OCI-M1 (cell line): ENCODE measurements at places on chromosomes 16 and 17.

- no peak for DNase-seq
Observed at GRCh38 chr17:31495022-31495885, 103.8 kb downstream of the RAB11FIP4 start.

GRCh38 chr17:2056206-2057174 is 1.6 kb downstream of the HIC1 start:
- DNase-seq, result no peak

DNA sequence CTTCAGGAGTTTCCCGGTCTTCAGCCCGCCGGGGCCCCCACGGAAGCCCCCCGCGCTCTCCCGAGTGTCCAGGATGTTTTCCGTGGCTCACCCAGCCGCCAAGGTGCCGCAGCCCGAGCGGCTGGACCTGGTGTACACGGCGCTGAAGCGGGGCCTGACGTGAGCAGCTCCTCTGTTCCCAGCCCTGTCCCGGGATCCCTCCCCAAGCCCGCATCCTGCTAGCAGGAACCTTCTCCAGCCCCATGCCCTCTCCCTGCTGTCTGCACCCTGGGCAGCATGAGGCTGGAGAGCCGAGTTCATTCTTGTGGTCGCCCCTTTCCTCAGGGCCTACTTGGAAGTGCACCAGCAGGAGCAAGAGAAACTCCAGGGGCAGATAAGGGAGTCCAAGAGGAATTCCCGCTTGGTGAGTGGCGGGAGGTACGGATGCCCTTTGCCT is 10.1 kb downstream of the RIPOR1 start:
- no peak for DNase-seq

- DNase-seq, result no peak
Observed at GRCh38 chr17:74177018-74177450, 26.4 kb upstream of the RPL38 start.

GRCh38 chr16:89641458-89642119 is 15.9 kb downstream of the CHMP1A start:
- no peak for DNase-seq

GRCh38 chr17:61416540-61417363 is 17.1 kb downstream of the TBX2 start:
- DNase-seq, result peak; percentile 86

DNA sequence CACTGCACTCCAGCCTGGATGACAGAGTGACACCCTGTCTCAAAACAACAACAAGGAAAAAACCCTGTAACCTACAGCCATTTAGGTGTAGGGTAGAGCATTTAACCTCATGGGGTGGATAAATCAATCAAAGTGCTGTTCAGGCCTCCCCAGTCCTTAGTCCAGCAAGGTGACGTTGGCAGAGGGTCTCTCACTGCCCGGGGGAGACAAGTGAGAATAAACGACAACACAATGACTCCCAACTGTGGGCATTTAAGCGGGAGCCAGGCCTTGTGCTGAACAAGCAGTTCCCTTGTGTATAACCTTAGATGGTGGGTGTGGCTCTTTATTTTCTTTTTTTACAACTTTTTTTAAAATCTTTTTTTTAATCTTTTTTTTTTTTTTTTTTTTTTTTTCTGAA is 29.3 kb downstream of the TMEM92 start:
- DNase-seq, result no peak

GRCh38 chr17:82047914-82048570 is 3.6 kb downstream of the RFNG start:
- no peak for DNase-seq

GRCh38 chr16:78154729-78155461 is 55.4 kb downstream of the WWOX start:
- DNase-seq, result no peak

GRCh38 chr17:76585649-76586593 is at the start of gene ST6GALNAC2:
Gene ST6GALNAC2 (minus strand): TSS chr17:76585860. CDS start chr17:76585808, 52 bp downstream.
- DNase-seq, result no peak

DNA sequence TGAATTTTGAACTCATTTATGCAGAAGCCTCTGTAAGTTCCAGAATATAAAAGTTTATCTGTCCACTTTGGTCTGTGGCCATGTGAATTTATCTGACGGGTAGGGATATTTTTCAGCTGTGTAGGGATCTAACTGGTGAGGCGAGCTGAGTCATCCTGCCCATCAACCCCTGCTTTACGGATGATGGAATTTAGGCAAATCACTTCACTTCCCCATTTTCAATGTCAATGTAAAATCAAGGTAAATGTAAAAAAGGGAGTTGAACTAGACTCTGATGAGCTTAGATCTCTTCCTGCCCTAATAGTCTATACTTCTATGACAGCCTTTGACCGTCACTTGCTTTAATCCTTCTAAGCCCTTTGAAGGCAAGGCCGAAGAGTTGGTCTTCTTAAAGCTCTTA is 2.6 kb downstream of the SLC16A6 start:
- DNase-seq, result peak; percentile 74

DNA sequence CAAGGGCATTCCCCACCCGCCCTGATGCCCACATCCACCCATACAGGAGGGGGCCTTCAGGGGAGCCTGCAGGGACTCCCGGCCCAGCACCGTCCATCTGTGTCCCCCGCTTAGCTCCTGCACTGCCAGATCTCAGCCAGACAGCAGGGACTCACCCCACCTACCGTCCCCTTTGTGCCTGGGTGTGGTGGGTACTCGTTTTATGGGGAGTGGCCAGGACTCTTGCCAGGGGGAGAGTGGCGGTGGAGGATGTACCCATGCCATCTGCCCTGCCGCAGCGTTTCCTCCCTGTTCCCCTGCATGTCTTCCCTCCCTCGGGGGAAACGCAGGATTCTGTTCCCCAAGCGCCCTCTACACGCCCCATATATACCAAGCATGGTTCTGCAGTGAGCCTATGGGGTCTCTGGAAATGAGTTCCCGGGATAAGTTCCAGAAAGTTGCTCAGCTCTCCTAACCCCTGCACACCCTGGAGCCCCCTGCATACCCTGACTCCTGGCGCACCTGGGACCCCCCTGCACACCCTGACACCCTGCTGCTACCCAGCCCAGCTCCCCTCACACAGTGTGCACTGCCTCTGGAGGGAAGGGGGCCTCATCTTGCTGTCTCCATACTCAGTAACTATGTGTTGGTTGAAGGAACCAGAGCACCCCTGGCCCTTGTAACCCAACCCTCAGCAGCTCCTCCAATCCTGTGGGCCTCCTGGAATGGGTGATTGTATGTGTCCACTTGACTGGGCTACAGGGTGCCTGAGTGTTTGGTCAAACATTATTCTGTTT is 4.2 kb upstream of the MAFG start:
- DNase-seq, result peak; percentile 40

DNA sequence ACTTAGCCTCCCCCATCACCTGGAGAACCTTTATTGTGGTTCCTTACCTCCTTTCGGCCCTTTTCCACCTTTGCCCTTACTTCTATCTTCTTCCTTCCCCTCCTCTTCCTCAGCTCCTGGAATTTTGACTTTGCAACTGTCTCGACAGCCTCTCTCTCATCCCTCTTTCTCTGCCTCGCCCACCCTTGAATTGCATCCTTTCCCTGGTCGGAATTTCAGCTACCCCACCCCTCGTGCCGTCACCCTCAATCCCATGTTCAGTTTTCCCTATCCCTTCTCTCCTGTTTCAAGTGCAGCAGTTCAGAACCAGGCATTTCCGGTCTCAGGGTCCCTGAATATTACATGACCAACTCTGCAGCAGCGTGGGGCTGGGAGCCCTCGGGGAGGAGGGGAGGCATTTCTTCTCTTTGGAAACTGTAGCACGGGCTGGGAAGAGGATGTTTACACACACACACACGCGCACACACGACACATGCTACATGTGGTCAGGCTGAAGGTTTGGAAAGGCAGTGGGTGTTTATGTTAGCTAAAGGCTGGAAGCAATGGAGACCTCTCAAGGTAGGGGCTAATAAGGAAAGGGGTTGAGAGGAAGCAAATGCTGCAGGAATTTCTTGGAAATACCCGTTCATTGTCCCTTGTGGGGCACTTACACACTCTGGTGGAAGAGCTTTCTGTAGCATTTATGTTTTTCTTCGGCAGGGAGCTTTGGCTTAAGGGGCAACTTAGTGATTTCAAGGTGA is 971 bp downstream of the MINK1 start:
- peak; percentile 62 for DNase-seq

DNA sequence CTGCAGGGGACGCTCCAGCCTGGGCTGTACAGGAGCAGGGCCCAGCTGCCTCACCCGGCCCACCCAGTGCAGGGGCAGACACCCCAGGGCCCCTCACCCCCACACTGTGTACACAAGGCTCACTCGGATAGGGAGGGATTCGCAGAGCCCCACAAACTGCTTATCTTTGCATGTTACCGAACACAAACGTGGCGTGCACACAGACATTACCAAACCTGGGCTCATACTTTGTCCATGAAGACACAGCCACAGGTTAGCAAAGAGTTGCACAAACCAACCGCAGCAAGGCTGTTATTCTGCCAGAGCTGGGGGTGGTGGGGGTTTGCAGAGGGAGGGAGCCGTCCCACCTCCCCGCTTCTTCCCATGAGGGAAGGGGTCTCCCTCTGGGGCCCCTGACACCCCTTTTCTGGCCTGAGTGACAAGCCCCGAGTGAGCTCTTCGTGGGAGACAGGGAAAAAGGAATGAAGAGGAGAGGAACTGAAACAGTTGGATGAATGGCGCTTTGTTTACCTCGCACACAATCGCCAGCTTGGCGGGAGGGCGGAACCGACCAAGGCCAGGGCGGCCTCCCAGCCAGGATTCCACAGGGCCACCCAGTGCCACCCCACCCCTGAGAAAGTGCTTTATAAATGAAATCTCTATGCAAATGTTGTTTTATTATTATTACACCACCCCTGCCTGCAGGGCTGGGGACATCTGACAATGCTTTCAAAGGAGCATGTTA is 434 bp upstream of the CPSF4L start:
- no peak for DNase-seq

DNA sequence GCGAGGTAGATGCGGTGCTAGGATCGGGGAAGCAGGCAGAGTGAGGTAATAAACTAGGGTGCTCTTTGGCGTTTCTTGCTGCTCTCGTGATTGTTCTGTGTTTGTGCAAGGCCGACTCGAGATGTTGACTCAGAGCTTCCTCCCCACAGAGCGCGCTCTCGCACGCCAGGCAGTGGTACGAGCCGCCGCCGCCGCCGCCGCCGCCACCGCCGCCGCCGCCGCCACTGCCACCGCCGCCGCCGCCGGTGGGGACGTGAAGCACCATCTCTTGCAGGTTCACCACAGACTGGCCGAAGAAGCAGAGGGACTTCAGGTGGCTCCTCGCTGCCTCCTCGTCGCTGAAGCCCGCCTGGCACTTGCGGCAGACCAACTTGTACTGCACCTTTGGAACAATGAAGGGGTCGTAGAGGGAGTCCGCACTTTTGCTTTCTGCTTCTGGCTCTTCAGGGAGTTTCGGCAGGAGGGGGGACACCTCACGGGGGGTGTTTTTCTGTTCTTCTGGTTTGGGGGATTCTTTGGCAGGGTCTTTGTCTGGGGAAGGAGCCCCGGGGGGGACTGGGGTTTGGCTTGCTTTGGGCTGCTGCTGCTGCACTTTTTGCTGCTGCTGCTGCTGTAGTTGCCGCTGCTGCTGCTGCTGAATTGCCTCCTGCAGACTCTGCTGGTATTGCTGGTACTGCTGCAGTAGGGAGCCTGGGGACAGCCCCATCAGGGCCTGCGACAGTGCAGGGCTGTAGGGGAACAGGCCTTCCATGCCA is 260.2 kb downstream of the ZFHX3 start:
- DNase-seq, result no peak

GRCh38 chr16:14608604-14609003 is 21.5 kb downstream of the PARN start:
- DNase-seq, result no peak

- DNase-seq, result no peak
Observed at GRCh38 chr16:4970010-4970409, 11.9 kb downstream of the SEC14L5 start.

- DNase-seq, result peak; percentile 40
Observed at GRCh38 chr17:39754958-39755553, 17.3 kb downstream of the GRB7 start.

DNA sequence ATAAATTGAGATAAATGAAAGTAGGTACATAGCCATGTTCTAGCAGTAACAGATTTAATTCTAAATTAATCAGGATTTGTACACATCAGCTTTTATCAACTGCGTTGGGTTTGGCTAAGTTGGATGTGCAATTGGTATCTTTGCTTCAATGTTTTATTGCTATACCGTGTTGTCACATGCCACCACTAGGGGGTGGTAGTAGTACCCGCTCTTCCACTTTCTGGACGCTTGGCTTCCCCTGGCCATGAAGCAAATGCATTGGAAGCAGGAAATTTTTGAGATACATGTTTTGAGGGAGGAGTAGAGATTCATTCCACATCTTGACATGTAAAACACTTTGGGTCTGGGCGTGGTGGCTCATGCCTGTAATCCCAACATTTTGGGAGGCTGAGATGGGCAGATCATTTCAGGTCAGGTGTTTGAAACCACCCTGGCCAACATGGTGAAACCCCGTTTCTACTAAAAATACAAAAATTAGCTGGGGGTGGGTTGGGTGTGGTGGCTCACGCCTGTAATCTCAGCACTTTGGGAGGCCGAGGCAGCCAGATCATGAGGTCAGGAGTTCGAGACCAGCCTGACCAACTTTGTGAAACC is 58.6 kb downstream of the EMP2 start:
- DNase-seq, result peak; percentile 83

DNA sequence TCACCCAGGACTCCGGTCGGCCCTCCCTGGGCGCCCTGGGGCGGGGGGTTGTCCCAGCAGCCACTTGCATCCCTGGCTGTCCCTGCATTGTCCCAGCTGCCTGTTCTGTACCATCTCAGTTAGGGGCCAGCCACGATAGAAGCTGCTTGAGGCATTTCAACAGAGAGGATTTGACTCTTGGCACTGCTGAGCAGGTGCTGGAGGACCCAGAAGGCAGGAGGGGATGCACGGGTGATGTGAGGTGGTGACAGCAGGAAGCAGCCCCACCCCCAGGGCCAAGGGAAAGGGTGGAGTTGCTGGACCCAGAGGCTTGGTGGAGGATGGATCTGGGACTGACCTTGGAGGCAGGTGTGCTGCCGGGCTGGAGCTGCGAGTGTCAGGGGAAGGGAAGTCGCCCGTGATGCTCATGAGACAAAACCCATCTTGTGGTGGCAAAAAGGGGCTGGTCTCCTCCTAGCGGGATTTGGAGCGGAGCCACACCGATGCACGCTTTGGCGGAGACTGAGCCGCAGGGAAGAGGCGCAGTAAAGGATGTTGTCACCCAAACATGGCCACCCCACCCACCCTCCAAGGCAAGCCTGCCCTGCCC is 188.0 kb upstream of the GSE1 start:
- DNase-seq, result no peak
